Diencephalon (tissue), 1 donor: ENCODE measurements at places on chromosomes 12 and 14. TPM values are rescaled to one million over a fixed set of nuclear protein-coding genes. Genes with fewer than 3 reads are reported as not detected.

MANSC4 gene
- total RNA-seq = not detected

HSPA2 gene
- 27.2 TPM for total RNA-seq

PRKAB1 gene
- 17.8 TPM for total RNA-seq

KRT83 gene
- total RNA-seq = not detected

LALBA gene
- not detected for total RNA-seq

RHOJ gene
- 7.2 TPM for total RNA-seq

ACRBP gene
- total RNA-seq = 0.46 TPM

VRTN gene
- not detected for total RNA-seq

KRT85 gene
- total RNA-seq = not detected

PEX5 gene
- 58.1 TPM for total RNA-seq

SLC7A7 gene
- 5.3 TPM for total RNA-seq

CEBPE gene
- not detected for total RNA-seq

RERGL gene
- 1.8 TPM for total RNA-seq

NFATC4 gene
- total RNA-seq = 5.5 TPM

MIP gene
- not detected for total RNA-seq

KRT73 gene
- not detected for total RNA-seq

CCNT1 gene
- total RNA-seq = 39.2 TPM

ESR2 gene
- total RNA-seq = 2.5 TPM

SERPINA6 gene
- total RNA-seq = not detected

SERPINA4 gene
- total RNA-seq = not detected

PIGH gene
- 36.4 TPM for total RNA-seq

KLRC3 gene
- total RNA-seq = 5.5 TPM

OR4M1 gene
- total RNA-seq = not detected

CLEC1B gene
- not detected for total RNA-seq

CMA1 gene
- not detected for total RNA-seq

SLC10A1 gene
- total RNA-seq = not detected

ASCL4 gene
- not detected for total RNA-seq

PPM1H gene
- total RNA-seq = 27.0 TPM

FGD6 gene
- total RNA-seq = 17.8 TPM

DUSP16 gene
- total RNA-seq = 15.5 TPM
